ENCODE measurements at places on chromosomes 7 and 10.

DNA sequence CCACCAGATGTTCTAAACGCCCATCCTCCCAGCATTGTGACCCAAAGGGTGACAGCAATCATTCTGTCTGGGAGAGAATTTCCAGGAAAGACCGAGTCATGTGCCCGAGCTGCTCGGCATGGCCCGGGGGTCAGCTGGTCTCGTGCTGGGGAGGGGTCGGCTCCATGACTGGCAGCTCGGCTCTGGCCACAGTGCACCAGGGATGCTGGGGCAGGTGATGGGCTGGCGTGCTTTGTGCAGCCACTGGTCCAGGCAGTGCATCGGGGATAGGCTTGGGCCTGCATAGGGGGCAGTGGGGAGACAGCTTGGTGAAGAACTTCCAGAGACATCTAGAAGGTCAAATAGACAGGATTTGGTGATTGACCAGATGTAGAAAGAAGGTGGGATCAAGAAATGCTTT is 39.2 kb upstream of the PSMG3 start:
- no peak for DNase-seq

DNA sequence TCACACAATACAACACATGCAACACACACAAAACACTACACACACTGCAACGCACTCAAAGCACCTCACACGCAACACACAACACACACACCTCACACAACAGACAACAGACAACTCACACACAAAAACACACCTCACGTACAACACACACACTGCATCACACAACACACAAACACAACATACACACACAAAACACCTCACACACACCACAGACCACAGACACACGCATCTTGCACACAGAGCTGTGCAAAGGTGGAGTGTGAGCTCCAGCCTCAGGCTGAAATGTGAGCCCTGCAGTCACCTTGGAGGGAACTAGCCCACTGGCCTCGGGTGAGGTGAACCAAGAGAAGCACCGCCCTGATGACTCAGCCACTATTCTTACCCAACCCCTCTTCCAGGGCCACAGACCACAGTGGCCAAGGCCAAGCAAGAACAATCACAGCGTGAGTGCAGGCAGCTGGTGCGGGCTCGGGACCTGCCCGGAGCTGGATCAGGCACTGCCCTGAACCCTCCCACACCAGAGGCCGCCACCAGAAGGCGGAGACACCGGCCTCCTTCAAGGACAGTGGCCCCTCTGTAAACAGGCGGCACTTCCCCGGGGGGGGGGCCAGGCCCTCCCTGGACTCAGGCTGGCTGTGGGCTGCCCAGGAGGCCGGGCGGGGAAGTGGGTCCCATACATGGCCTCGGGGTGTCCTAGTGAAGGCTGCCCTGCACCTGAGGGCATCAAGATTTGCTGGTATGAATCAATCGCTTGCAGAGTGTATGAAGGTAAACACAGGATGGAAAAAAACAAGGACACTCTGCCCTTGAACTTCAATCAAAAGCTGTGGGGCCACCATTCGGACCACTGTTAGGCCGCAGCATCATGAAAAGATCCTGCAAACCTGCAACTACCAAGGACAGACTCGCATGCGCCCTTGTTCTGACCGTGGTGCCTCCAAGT is 106.7 kb downstream of the TNS3 start:
- peak; percentile 24 for DNase-seq

DNA sequence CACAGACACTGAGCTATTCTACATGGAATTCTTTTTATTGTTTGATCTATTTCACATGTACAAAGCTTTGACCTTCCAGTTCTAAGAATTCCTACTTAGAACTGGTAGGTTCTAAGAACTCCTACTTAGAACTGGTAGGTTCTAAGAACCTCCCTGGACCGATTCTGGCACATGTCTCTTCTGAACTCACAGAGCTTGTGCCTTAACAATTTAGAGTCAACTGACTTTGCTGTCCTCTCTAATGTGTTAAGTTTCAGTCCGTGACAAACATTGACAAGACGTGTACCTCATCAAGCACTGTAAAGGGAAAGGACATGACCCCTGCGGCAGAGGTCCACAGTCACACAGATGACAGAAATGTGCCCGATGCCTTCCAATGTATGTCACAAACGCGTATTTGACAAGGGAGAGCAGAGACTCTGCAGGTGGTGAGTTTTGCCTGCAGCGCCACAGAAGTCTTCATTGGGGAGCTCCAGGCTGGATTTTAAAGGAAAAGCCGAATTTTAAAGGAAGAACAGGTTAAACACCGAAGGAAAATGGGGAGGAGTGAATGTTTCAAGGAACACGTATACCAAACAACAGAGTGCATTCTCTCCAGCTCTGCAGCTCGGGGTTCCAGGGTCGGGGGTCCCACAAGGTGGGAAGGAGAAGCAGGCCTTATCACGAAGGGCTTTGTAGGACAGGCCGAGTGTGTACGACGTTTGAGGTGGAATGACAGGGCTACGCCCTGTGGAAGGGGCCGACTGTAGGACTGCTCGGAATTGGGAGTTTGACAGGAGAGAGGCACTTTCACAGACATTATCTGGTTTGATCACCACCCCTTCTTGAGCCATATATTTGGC is 161.1 kb upstream of the KLF14 start:
- DNase-seq = no peak

DNA sequence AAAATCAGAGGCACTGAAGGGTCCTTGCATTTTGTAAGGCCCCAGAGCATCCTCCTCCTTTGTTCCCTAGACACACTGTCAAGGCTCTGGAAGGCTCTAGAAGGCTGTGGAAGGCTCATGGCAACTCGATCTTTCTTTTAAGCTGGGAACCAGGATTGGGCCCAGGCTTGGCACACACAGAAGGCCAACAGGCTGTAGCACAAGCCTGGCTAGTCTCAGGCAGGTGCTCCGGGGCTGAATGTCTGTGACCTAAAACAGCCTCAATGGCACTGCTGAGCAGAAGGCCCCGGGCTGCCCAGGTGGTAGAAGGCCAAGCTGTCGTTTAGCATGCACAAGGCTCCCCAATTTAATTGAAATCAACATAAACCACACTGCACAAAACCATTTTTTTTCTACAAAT is 55.7 kb downstream of the PRKAG2 start:
- DNase-seq = no peak

DNA sequence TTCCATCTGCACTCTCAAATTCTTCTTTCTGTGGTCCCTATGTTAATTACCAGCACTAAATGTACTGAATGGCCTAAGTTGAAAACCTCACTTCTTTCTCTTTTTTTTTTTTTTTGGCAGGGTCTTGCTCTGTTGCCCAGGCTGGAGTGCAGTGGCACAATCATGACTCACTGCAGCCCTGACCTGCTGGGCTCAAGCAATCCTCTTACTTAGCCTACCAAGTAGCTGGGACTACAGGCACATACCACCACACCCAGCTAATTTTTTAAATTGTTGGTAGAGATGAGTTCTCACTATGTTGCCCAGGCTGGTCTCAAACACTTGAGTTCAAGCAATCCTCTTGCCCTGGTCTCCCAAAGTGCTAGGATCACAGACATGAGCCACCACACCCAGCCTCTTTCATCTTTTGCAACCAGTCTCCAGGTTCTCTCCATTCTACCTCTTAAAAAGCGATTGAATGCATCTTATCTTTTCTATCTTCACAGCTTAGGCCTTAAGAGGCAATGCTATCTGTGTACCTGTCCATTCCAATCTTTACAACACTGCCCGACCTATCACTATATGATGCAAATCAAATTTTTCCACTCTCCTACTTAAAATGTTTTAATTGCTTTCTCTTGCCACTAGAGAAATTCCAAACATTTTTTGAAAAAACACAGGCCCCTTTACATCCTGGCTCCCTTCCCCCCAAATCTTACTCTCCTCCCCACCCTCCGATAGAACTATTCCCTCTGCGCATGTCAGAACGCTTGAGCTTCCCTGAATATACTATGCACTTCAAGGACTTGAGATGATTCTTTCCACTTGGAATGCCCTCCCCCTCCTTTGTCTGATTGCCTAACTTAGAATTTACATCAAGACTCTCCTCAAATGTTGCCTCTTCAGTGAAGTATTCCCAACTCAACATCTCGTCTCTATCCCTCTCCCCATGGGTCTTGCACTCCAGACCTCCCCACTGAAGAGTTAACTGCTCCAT is 6.0 kb downstream of the ICA1 start:
- DNase-seq = no peak

DNA sequence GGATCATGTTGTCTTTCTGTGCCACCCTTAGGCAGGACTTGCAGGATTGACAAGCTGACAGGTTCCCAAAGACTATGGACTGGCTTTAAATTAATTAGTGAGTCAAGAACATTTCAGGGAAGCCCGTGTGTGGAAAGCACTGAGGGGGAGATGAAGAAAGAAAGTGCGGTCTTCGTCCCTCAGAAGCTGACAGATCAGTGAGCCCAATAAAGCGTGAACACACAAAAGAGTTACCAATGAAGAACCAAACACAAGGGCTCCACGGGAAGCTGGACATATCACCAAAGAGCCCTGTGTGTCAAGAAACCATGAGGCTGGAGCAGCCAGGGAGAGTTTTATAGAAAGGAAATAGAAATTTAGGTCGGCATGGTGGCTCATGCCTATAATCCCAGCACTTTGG is 725.8 kb downstream of the PARD3 start:
- no peak for DNase-seq

GRCh38 chr10:77431980-77432797 is 205.4 kb downstream of the KCNMA1 start:
- no peak for DNase-seq

DNA sequence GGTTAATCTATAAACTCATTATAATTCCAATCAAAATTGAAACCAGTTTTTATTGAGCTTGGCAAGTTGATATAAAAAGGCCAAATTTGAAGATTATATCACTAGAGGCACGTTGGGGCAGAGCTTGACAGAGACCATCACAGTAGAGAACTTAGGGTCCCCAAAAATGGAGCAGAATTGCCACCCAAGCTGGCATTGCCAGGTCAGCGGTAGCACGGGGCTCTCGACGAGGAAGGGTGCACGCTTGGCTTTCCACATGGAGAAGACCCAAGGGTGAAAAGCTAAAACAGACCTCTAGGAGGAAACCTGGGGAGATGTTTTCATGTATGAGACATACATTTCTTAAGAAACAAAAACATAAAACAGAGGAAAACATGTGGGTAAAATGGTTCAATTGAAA is 4.3 kb upstream of the JAKMIP3 start:
- no peak for DNase-seq

DNA sequence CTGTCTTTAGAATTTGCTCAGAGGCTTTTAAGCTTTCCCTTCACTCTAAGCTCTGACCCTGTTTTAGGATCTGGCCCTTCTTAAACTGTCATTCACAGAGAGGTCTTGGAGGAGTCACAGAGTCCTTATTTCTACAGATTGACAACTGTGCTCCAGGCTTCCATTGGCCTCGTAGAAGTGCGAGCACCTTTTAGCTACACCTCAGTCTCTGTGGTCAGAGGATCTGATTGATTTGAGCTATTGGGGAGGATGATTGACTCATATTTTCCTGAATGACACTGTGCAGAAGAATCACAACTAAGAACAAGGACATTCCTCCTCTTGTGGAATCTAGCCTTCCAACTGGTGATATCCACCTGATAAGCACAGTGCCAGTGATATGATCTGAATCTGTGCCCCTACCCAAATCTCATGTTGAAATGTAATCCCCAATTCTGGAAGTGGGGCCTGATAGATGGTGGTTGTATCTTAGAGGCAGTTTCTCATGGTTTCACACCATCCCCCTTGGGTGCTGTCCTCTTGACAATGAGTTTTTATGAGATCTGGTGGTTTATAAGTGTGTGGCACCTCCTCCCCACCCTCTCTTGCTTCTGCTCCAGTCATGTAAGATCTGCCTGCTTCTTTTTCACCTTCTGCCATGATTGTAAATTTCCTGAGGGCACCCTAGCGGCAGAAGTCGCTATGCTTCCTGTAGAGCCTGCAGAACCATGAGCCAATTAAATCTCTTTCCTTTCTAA is 3.2 kb downstream of the CYP3A7 start:
- DNase-seq = no peak

- DNase-seq = no peak
These were observed 59.7 kb upstream of the NEBL start for GRCh38 chr10:20956843-20957242.

All from stimulated activated CD8-positive, alpha-beta memory T cell treated with anti-CD3 and anti-CD28 coated beads, Interleukin-7, amount 100 ng/mL, for 48 hours (primary cell).